ENCODE measurements at places on chromosomes 7 and 10. TPM values are rescaled to one million over a fixed set of nuclear protein-coding genes. Genes with fewer than 3 reads are reported as not detected.

ADAMTS14 gene
- total RNA-seq, result 1.9 TPM

GRCh38 chr7:71972534-71972933 is 439.6 kb downstream of the CALN1 start:
- DNase-seq, result no peak

GRCh38 chr10:28177944-28178637 is 124.8 kb downstream of the MPP7 start:
- DNase-seq, result no peak

FOXL3 gene
- total RNA-seq, result not detected

CYP3A5 gene
- total RNA-seq, result 0.22 TPM

DNA sequence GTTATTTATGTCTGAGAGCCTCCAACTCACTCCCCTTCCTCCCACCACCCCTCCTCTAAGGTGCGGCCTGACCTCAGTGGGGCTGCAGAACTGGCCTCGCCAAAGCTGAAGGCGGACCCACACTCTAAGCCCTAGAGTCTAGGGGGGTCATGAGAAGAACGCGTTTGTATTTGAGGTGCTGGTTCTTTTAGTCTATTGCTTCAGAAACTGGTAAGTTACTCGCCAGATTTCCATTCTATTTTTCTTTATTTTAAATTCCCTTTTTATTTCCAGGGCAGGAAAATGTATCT is 357.5 kb downstream of the DNAJB6 start:
- no peak for DNase-seq

GRCh38 chr10:100791369-100792058 is 46.1 kb downstream of the PAX2 start:
- no peak for DNase-seq

GRCh38 chr7:111409714-111410422 is 152.4 kb downstream of the IMMP2L start:
- DNase-seq, result no peak

FXYD4 gene
- total RNA-seq, result not detected

DNA sequence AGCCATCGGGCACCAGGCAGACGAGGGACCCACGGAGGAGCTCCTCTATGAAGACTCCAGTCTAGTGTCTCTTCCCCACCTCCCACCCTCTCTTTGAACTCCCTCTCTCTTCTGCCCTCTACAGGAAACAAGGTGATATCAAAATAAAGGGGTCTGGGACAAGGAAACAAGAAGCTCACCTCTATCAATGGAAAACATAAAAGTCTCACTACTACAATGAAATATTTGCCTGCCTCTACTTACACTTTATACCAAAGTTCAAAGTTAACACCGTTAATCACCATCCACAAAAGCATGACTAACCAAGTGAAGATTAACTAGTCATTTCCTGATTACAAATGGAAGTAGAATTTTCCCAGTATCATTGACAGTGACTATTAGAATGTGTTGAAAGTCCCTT is 82.2 kb downstream of the PARD3 start:
- no peak for DNase-seq

DNA sequence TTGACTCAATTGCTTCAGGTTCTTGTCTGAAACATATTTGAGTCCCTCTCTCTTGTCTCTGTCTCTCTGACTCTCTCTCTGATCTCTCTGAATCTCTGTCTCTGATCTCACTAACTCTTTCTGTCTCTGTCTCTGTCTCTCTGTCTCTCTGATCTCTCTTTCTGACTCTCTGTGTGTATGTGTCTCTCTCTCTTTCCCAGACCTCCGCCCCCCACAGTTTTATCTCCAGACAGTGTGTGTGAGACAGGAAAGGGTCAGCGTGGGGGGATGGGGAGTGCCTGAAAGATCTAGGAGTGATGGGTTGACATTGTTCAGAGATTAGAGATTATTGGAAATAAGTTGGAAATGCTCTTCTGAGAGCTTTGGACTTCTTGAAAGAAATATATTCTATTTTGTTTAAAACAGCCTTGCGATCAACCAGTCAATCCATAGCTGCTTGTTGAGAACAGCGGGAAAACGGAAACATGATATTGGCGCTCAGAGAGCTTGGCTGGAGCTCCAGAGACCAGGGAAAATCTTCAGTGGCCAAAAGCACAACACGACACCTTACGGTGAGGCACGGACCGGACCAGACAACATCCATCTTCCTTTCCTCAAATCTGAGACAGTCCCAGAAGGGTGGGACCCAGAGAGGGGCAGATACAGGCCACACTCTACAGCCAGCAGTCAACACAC is 35.5 kb downstream of the CALML3 start:
- DNase-seq, result no peak

RPEL1 gene
- 0.13 TPM for total RNA-seq

SFR1 gene
- total RNA-seq, result 6.6 TPM

ATE1 gene
- 25.3 TPM for total RNA-seq

- no peak for DNase-seq
Observed at GRCh38 chr7:425794-426188, 93.9 kb downstream of the PDGFA start.

GRCh38 chr7:151818674-151819519 is 58.0 kb downstream of the PRKAG2 start:
- DNase-seq, result peak; percentile 45

TEX47 gene
- total RNA-seq, result not detected

- DNase-seq, result no peak
Observed at GRCh38 chr7:134931487-134931886, 54.8 kb upstream of the AGBL3 start.

DNA sequence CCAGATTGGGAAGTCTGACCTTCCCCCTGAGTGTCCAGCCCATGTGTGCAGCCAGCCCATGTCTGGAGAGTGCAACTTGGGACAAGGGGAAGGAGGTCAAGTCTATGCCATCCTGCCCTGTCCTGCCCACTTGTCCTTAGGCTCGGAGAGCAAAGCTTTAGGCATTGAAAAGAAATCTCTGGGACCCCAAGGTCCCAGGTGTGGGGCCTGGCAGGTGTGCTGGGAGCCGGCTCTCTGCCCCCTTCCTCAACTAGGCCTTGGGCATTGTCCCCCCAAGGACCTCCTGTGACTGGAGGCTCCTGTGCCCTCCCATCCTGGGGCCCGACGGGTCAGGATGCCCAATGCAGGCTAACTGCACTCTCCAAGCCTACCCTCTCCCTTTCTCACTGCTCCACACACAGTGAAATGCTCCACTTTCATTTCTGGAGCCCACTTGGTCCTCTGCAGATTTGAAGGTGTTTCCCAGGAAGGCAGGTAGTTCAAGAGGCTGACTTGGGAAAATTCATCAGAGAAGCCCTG is 124.7 kb downstream of the PTPN20 start:
- no peak for DNase-seq

DNA sequence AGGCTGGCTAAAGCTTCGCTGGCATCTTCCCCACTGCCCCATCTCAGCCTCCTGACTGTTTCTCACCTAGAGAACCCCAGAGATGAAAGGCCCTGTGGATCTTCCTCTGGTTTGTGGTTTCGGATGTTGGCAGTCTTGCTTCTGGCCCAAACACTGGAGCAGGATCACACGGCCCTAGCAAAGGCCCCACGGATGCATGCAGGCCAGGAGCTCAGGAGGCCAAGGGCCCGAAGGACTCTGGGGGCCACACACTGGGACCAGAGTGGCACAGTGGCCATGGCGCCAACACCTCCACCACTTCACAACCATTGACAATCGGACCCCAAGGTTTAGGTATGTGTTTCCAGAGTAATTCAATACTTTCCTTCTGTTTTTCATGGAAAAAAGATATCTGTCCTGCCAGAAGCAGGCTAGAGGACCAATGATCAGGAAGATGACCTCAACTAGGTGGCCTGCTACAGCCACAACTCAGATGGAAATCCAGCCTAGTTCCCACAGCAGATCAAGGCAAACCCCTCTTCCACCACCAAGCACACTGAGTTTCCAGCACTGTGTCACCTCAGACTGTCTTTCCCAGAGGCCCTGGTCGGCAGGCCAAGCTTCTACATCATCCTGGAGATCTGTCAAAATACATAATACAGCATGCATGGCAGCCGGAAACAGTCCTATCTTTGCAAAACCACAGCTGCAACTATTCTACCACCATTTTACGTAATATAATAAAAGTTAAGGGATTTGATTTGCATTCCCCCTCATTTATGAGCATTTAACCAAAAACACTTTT is 53.0 kb downstream of the CTBP2 start:
- no peak for DNase-seq

GRCh38 chr7:66930341-66930740 is 9.3 kb downstream of the TMEM248 start:
- DNase-seq, result peak; percentile 79

DNA sequence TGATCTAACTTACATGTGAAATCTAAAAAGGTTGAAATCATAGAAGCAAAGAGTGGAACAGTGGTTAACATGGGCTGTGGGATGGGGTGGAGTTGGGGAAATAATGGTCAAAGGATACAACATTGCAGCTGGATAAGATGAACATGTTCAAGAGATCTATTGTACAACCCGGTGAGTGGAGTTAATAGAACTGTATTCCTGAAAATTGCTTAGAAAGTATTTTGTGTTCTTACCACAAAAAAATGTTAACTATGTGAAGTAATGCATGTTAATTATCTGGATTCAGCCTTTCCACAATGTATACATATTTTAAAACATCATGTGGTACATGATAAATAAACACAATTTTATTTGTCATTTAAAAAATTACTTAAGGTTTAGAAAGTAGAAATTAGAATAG is 271.0 kb upstream of the LRRTM3 start:
- no peak for DNase-seq

IQUB gene
- 0.39 TPM for total RNA-seq

DNA sequence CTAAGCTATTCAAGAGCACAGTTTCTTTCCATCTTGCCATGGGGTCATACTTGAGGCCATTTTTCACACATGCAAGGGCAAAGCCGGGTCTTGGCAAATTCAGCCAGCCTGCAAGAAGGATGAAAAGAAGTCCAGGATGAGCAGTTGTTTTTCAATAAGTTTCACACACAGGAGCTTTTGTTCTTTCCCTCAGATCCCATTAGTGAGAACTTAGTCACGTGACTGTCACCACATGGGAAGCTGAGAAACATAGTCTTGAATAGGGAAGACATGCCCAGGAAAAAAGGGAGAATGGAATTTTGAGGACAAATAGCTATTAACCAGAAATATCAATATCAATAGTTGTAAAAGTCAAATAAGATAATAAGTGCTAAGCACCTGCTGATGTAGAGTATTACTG is 137.7 kb downstream of the AHR start:
- no peak for DNase-seq

DNA sequence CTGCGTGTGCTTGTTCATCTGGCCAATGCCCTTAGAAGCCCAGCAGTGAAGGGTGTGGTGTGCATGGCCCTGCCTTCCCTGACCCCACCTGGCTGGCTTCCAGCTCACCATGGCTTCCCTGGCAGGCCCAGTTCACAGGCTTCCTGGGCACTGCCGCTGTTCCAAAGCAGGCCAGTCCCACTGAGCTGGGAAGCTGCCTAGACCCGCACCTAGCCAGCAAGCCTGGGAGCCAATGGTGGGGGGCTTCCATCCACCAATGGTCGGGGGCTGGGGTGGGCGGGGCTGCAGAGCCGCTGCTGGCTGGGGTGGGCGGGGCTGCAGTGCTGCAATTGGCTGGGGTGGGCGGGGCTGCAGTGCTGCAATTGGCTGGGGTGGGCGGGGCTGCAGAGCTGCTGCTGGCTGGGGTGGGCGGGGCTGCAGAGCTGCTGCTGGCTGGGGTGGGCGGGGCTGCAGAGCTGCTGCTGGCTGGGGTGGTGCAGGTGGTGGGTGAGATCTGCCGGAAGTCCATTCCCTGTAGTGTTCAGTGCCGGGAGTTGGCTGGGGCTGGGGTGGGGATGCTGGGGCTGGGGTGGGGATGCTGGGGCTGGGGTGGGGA is 12.4 kb downstream of the CALY start:
- peak; percentile 85 for DNase-seq

DNA sequence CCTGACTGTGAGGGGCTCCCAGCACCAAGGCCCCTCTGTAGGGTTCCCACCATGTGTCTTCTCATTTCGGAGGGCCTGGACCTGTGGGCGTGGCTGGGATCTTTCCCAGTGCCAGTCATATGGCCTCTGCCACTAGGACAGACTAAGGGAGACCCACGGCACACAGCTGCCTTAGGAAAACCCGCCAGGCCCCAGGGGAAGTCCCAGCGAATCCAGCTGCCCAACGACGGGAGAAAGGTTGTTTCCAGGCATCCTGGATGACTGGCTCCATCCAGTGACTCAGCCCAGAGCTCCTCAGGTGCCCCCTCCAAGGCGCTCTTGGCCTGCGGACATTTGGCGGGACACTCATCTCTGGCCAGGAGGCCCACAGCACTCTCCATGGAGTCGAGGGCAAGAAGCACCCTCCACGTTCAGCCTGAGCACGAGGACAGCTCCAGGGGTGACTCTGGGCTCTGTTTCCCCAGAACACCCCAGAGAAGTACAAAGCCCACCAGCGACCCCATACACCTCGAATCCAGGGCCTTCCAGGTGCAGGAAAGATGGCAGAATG is 39.9 kb downstream of the PWWP2B start:
- DNase-seq, result no peak

POLL gene
- total RNA-seq, result 30.4 TPM

DNA sequence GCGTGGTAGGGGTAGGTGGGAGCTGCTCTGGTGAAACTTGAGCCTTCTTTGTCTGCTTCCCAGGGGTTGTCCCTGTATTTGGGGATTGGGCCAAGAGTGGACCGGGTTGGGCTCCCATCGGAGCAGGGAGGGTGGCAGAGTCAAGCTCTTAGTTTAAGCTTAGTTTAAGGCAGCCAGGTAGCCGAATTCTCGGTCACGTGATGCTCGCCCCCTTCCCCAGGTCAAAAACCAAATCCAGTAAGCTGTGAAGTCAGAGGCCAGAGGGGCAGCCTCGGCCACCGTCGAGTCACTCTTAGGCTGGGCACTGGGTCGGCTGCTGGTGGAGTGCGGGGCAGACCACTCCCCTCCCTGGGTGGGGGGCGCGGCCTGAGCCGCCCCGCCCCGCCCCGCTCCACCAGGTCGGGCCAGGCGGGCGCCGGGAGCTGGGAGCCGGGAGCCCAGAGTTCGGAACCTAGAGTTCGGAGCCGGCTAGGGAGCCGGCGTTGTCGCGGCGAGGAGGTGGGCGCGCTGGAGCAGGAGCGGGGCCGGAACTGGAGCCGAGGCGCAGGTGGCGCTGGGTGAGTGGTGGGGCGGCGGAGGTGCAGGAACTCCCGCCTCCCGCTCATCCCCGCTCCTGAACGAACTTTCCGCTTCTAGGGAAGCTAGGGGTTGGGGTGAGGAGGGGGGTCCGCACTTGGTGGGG is 2.8 kb upstream of the LZTS2 start:
- peak; percentile 84 for DNase-seq
